Thyroid gland (tissue), 4 donors: ENCODE measurements at places on chromosomes 16 and 17. TPM values are rescaled to one million over a fixed set of nuclear protein-coding genes. Genes with fewer than 3 reads are reported as not detected.

Gene VPS35
- 71.6 TPM for total RNA-seq

- no peaks in the 10 kb centered on the region for H3K27me3 ChIP-seq
- H3K4me3 ChIP-seq: no peak overlapping the region
- no peak for DNase-seq
- no peaks in the 10 kb centered on the region for H3K36me3 ChIP-seq
- H3K27ac ChIP-seq: no peak overlapping the region
Observed at GRCh38 chr17:33515974-33516373, 222.9 kb upstream of the ASIC2 start.

DNA sequence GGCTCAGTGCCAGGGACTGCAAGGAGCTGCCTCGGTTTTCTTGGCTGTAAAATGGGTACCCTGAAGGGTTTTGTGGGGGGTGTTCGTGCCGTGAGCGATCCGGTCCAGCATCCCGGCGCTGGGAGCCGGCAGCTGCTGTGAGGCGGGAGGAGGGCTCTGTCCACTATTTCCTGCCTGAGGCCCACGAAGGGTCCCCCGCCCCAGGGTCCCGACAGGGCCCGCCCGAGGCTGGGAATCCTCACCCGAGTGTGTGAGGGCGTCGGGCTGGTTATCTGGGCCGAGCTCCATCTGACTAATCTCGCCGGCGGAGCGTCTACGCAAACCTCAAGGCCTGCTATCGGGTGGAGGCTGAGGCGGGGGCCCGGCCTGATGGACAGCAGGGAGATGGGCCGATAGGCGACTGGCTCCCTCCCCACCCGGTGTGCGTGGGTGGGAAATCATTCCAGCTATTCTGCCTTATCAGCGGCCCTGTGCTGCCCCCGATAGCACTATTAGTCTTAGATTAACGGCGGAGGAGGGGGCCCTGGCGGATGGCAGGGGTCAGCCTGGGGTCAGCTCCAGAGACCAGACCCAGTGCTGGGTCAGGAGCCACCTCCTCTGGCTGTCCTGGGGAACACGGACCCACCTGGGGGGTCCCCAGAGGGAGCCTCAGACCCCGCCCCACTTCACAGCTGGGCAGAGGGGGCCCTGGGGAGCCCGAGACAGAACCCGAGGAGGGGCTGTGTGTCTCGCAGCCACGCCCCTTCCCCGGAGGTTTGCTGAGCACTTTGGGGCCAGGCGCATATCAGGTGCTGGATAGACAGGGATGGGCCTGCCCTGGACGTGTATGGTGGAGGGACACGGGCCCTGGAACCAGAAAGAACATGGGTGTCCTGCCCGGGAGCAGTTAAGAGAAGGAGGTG lies 44.7 kb downstream of the ZFPM1 start:
- H3K27me3 ChIP-seq: no peaks in the 10 kb centered on the region
- no peak overlapping the region for H3K27ac ChIP-seq
- no peaks in the 10 kb centered on the region for H3K36me3 ChIP-seq

DNA sequence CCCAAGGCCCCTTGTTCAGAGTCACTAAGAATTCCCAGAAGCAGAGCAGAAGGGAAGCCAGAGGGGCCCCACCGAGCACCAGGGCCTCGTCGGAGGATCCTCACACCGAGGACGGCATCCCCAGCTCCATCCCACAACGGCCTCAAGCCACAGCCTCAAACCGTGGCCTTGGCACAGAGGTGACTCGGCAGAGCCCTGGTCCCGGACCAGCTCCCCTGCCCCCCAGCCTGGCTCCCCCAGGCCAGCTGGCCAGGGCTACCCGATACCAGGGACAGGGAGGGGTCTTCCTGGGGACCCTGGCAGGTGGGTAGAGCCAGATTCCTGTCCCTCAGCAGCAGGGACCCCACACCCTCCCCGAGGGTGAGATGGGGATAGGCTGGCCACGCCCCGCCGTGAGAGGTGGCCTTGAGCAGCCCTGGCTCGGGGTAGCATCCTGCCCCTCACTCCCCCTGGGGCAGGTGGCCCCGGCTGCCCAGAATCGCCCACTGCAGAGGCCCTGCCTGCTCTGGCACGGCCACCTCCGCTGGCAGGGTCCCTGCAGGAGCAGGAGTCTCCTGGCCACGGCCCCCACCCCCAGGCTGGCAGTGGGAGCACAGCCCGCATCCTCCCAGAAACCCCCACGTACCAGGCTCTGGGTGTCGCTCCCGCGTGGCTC lies 5.6 kb upstream of the PVALEF start:
- no peak overlapping the region for H3K27ac ChIP-seq
- H3K4me1 ChIP-seq: no peaks in the 10 kb centered on the region
- H3K4me3 ChIP-seq: no peak overlapping the region
- no peak for DNase-seq

DNA sequence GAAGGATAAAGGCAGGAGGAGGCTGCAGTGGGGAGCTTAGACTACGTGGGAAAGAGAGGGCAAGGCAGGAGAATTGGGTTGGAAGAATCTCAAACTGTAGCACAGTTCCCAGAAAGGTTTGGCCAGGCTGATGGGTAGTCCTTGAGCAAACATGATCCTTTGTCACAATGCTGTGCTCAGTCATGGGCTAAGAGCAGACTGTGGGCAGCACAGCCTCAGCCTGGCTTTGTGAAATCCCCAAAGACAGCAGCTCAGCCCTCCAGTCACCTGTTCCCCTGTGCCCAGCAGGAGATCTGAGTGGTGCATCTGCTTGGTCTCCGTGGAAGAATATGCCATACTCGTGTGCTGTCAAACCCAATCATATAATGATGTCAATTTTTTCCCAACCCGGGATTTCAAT lies 10.6 kb upstream of the ENGASE start:
- no peak overlapping the region for H3K27ac ChIP-seq
- no peaks in the 10 kb centered on the region for H3K36me3 ChIP-seq
- no peak for DNase-seq
- no peaks in the 10 kb centered on the region for H3K27me3 ChIP-seq
- H3K4me1 ChIP-seq: no peaks in the 10 kb centered on the region

DNA sequence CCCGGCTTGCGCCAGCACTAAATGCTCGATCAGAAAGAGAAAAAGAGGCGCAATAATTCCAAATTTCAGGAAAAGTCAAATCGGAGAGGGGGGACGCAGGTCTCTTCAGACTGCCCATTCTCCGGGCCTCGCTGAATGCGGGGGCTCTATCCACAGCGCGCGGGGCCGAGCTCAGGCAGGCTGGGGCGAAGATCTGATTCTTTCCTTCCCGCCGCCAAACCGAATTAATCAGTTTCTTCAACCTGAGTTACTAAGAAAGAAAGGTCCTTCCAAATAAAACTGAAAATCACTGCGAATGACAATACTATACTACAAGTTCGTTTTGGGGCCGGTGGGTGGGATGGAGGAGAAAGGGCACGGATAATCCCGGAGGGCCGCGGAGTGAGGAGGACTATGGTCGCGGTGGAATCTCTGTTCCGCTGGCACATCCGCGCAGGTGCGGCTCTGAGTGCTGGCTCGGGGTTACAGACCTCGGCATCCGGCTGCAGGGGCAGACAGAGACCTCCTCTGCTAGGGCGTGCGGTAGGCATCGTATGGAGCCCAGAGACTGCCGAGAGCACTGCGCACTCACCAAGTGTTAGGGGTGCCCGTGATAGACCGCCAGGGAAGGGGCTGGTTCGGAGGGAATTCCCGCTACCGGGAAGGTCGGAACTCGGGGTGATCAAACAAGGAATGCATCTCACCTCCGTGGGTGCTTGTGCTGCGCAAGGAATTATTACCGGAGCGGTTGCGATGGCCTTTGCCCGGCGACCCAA lies 4.0 kb upstream of the DLX4 start:
- H3K27me3 ChIP-seq: peaks cover 46% of the 10 kb centered on the region
- DNase-seq: no peak
- no peak overlapping the region for H3K4me3 ChIP-seq
- no peaks in the 10 kb centered on the region for H3K36me3 ChIP-seq
- H3K27ac ChIP-seq: no peak overlapping the region

DNA sequence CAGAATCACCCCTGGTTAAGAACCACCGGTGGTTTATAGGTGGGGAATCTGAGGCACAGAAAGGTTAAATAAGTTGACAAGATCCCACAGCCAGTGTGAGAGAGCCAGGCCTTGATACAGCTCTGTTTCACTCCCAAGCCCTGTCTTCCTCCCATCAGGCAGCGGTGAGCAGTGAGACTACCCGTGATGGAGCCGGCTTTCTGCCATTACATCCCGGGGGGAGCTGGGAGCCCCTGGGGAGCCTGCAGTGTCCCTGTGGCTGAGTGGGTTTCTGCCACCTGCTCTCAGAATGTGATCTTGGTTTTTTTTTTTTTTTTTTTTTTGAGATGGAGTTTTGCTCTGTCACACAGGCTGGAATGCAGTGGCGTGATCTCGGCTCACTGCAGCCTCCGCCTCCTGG lies 66.4 kb downstream of the ABCC1 start:
- H3K4me1 ChIP-seq: peaks cover 36% of the 10 kb centered on the region
- H3K27me3 ChIP-seq: no peaks in the 10 kb centered on the region
- H3K27ac ChIP-seq: peak overlapping the region; percentile 75
- H3K36me3 ChIP-seq: peaks cover 6% of the 10 kb centered on the region

- H3K27me3 ChIP-seq: no peaks in the 10 kb centered on the region
- H3K27ac ChIP-seq: no peak overlapping the region
- no peaks in the 10 kb centered on the region for H3K36me3 ChIP-seq
- no peak overlapping the region for H3K4me3 ChIP-seq
Observed at GRCh38 chr16:5502467-5502869, 404.9 kb upstream of the EEF2KMT start.

DNA sequence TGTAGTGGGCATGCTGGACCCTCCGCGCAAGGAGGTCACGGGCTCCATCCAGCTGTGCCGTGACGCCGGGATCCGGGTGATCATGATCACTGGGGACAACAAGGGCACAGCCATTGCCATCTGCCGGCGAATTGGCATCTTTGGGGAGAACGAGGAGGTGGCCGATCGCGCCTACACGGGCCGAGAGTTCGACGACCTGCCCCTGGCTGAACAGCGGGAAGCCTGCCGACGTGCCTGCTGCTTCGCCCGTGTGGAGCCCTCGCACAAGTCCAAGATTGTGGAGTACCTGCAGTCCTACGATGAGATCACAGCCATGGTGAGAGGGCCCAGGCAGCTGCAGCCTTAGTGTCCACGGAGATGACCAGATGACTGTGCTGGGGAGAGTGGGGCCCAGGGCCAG lies 22.3 kb downstream of the ATP2A1 start:
- no peaks in the 10 kb centered on the region for H3K4me1 ChIP-seq
- DNase-seq: no peak
- H3K27ac ChIP-seq: no peak overlapping the region
- no peaks in the 10 kb centered on the region for H3K27me3 ChIP-seq

- H3K27ac ChIP-seq: no peak overlapping the region
- H3K27me3 ChIP-seq: no peaks in the 10 kb centered on the region
- H3K4me1 ChIP-seq: peaks cover 9% of the 10 kb centered on the region
- no peaks in the 10 kb centered on the region for H3K36me3 ChIP-seq
- no peak overlapping the region for H3K4me3 ChIP-seq
- no peak for DNase-seq
Observed at GRCh38 chr16:2432286-2432685, 3.0 kb downstream of the CCNF start.

DNA sequence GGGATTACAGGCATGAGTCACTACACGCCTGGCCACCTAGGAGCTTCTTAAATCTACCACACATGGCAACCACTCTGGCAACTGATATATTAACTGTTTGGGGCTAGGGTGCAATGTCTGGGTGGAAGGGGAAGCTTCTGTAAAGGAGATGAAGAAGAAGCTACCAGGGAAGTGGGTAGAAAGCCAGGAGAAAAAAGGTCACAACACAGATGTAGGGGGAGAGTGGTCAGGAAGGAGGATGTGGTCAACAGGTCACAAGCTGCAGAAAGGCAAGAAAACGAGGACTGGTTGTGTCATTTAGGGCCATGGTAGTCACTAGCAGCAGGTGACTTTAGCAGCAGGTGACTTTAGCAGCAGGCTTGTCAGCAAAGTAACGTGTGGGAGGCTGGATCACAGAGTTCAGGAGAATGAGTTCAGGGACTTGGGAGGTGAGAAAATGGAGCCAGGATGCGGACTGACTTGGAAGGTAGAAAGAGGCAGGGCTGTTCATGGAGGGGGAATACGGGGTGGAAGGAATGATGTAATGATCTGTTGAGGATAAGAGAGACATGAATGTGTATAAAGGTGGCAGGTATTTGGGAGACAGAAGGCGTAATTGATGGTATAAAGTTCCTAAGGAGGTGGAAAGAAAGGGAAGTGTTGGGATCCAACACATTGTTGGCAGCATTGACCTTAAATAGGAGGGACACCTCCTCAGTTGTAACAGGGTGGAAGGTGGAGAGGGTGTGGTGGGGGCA lies 16.3 kb upstream of the WFIKKN2 start:
- H3K36me3 ChIP-seq: no peaks in the 10 kb centered on the region
- no peak overlapping the region for H3K4me3 ChIP-seq
- H3K27me3 ChIP-seq: no peaks in the 10 kb centered on the region
- H3K27ac ChIP-seq: no peak overlapping the region
- H3K4me1 ChIP-seq: peaks cover 4% of the 10 kb centered on the region
- DNase-seq: no peak

DNA sequence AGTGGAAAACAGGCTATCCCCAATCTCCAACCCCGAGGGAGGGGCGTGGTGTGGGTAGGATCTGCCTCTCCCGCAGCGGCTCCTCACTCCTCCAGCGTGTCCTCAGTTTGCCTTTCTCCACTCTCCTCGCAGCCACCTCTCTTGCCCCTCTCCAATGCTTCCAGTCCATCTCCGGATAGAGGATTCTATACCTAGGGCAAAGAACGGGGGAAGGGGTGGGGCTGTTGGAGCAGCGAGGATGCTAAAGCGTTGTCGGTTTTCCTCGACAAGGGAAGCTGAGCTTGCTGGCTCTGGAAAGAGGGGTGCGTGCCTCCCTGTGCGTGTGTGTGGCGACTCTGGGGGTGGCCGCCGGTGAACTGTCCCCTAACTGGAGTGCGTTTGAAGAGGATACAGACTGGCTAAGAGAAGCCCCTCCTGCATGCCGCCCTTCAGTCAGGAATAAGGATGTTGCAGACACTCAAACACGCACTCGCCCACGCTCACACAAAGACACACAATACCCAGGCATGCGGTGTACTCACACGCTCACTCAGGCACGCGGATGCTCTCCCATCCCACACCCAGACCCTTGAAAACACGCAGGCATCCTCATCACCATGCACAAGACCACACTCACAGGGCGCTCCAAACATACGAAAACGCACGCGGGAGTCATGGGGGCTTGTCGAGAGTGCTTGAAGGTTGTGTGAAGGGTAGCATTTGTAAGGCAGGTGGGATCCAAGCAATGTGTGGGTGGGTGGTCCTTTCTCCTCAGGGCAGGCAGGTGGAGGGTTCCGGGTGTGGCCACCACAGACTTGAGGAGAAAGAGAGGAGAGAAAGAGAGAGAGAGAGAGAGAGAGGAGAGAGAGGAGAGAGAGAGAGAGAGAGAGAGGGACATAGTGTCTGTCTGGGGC lies 655 bp upstream of the GPR139 start:
- no peak overlapping the region for H3K4me3 ChIP-seq
- no peak overlapping the region for H3K27ac ChIP-seq

DNA sequence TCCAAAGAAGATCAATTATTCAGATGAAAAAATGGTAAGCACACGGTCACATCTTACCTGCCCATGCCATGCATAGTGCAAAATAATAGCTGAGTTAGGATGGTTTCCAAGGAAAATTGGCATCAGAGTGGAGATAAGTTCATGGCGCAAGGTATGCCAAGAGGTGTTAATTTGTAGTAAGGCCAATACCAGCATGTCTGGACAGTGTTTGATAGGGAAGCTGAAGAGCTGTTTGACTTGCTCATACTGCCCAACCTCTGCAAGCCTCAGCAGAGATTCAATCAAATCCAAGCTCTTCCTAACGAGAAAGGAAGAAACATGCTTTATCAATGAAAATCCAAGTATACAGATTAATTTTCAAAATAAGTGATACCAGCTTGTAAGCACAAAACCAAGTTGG lies 51.0 kb downstream of the CNOT1 start:
- DNase-seq: no peak
- H3K27me3 ChIP-seq: no peaks in the 10 kb centered on the region
- H3K4me1 ChIP-seq: no peaks in the 10 kb centered on the region
